ENCODE measurements at places on chromosomes 2 and 18. TPM values are rescaled to one million over a fixed set of nuclear protein-coding genes. Genes with fewer than 3 reads are reported as not detected.

Gene ZNF892
- 1.2 TPM for total RNA-seq

DNA sequence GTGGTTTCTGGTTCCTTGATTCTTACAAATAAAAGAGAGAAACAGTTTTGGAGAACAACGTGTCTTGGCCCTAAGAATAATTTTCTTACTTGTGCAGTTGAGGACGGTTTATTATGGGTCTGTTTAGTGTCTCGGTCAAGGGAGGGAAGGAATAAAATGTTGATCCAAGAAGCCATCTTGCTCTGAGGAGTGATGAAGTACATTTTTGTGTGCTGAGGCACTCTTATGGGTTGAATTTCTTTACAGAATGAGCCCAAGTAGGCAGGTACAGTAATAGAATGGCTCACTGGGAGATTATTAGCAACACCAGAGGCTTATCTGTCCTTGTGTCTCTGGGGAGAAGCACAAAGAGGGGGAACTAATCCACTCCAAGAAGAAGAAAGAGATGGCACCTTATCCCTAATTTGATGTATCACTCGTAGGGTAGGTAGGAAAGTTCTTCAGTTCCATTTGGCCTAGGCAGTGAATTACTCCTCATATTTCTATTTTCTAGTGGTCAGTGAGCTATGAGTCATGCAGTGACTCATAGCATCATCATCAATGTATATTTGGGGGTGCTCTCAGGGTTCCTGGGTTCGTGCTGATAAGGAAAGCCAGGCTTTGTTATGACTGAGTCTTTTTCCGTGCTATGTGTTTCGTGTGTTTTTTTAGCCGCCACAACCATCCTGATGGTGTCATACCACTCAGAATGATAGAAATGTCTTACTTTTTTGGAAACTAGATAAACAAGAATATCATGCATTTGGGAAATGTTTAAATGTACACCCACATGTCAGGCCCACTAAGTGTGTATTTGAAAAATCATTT lies 250.1 kb upstream of the CTAGE1 start:
- no peak overlapping the region for H3K27ac ChIP-seq
- H3K27me3 ChIP-seq = no peaks in the 10 kb centered on the region
- H3K36me3 ChIP-seq = no peaks in the 10 kb centered on the region
- no peak for DNase-seq
- no peaks in the 10 kb centered on the region for H3K4me1 ChIP-seq
- H3K4me3 ChIP-seq = no peak overlapping the region

DNA sequence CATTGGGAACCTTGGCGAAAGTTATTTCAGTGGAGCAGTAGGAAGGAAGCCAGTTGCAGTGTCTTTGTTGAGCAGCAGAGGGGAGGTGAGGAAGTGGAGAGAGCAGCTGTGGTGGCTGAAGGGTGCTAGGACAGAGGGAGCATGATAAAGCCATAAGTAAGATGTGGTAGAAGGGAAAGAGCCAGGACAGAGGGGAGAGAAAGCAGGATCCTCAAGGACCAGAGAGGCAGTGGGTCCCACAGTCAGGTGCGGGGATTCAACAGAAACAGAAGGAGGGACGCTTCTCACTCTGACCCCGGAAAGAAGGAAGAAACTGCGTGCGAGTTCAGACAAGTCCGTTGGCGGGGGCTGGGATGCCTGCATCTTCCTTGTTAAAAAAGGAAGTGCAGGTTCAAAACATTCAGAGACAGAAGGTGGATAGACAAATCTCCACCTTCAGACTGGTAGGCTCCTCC lies at the start of gene CXCR2:
Gene CXCR2, plus strand, starts transcription at position 403 of the 455 bp plus-strand sequence. CDS start 8,774 bp downstream, outside the sequence.
- H3K36me3 ChIP-seq = no peaks in the 10 kb centered on the region
- DNase-seq = peak; percentile 31
- no peaks in the 10 kb centered on the region for H3K27me3 ChIP-seq
- no peak within 1 kb of the TSS for H3K27ac ChIP-seq

- H3K4me1 ChIP-seq = no peaks in the 10 kb centered on the region
- no peaks in the 10 kb centered on the region for H3K27me3 ChIP-seq
- no peak overlapping the region for H3K27ac ChIP-seq
- DNase-seq = no peak
- H3K4me3 ChIP-seq = no peak overlapping the region
Measured at GRCh38 chr2:222753251-222753824, 81.9 kb downstream of the MOGAT1 start.

Gene SPAST
- total RNA-seq = 7.7 TPM

Gene MDH1B
- 0.12 TPM for total RNA-seq

All from right lobe of liver (tissue), 6 donors.